ENCODE measurements at places on chromosomes 16 and 17. TPM values are rescaled to one million over a fixed set of nuclear protein-coding genes. Genes with fewer than 3 reads are reported as not detected.

SLC16A6 gene
- 0.33 TPM for total RNA-seq

DNA sequence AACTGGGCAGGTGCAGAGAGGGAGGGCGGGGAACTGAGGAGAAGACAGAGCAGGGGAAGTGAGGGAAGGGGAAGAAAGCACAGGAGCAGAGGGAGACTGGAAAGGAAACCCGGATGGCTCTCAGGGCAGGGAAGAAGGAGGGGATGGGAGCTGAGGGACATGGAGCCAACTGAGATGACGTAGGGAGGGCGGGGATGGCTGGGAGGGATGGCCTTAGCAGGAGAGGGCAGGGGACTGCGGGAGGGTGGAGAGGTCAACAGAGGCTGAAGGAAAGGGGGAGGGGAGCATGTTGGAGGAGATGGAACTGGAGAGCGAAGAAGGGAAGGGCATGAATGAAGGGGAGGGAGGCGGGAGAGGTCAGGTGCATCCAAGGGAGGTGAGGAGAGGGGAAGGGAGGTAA, 81.9 kb downstream of the KCNJ12 start:
- DNase-seq: peak; percentile 88

GINS2 gene
- 52.7 TPM for total RNA-seq

TBC1D3 gene
- not detected for total RNA-seq

- no peak for DNase-seq
Observed at GRCh38 chr16:89360760-89361435, 129.5 kb downstream of the ANKRD11 start.

HBA2 gene
- total RNA-seq: 4.3 TPM

DNA sequence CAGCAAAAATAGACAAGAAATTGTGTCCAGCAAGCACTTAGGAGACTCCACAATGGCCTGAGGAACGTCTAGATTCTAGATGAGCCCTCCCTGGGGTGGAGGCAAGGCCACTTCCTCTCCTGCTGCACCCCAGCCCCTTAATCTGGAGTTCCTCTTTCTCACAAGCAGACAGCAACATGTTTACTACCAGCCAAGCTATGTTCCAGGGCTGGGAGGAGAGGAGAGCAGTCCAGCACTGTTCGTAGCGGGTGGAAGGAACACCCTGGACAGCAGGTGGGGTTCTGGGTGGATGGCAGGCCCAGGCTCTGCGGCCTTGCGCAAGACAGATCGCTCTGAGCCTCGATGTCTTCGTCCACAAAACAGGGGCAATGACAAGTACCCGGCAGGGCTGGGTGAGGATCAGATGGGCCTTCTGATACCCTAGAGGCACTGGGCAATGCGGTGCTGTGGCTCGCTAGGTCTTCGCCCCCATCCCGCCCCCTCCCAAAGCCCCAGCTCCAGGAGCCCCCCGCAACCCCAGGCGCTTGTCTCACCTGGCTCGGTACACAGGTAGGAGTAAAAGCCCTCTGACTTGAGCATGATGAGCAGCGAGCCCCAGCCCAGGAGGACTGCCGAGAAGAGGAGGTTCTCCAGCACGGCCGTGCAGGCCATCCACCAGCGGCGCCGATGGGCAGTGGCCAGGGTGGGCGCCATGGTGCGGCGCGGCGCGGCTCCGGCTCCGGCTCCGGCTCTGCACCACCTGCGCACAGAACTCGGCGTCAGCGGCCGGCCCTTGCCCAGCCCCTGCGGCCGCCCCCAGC, 1.3 kb downstream of the SLC43A2 start:
- peak; percentile 60 for DNase-seq

FBXO31 gene
- 24.2 TPM for total RNA-seq

DUS2 gene
- 26.0 TPM for total RNA-seq

PRAC2 gene
- total RNA-seq: not detected

GRCh38 chr16:80570106-80570478, 29.3 kb downstream of the DYNLRB2 start:
- no peak for DNase-seq

DNA sequence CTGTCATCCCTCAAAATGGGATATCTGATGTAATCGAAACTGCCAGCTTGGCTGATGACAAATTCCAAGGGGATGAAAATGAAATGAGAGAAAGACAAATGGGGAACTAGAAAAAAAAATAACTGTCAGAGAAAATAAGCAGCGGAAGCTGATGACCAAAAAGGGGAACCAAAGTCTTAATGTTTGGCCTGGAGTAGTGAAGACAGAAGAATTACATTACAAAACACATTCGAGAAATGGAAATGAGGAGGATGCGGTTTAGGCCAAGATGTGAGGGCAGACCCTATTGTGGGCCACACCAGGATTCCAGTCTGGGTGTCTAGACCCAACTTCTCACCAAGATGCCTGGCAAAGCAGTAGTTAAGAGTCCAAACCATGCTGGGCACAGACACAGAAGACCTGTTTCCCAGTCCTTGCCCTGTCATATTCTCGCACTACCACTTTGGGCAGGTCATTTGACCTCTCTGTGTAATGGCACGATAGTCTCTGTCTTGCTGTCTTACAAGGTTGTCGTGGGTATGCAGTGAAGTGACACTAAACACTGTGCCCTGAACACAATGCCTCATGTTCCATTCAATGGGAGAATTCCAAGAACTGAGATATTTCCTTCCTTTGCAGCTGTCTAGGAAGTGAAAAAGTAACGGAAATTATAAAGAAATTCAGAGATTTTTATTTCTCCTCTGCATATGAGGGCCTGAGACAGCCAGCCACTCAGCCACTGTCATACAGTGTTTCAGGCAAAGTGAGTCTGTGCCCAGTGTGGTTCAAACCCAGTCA, 12.3 kb upstream of the CCL2 start:
- no peak for DNase-seq

CDYL2 gene
- 5.4 TPM for total RNA-seq

GRCh38 chr17:42774066-42774745, 957 bp downstream of the VPS25 start:
- no peak for DNase-seq

CRYBA1 gene
- total RNA-seq: not detected

- no peak for DNase-seq
Observed at GRCh38 chr16:724188-725040, 1.8 kb downstream of the CCDC78 start.

DNA sequence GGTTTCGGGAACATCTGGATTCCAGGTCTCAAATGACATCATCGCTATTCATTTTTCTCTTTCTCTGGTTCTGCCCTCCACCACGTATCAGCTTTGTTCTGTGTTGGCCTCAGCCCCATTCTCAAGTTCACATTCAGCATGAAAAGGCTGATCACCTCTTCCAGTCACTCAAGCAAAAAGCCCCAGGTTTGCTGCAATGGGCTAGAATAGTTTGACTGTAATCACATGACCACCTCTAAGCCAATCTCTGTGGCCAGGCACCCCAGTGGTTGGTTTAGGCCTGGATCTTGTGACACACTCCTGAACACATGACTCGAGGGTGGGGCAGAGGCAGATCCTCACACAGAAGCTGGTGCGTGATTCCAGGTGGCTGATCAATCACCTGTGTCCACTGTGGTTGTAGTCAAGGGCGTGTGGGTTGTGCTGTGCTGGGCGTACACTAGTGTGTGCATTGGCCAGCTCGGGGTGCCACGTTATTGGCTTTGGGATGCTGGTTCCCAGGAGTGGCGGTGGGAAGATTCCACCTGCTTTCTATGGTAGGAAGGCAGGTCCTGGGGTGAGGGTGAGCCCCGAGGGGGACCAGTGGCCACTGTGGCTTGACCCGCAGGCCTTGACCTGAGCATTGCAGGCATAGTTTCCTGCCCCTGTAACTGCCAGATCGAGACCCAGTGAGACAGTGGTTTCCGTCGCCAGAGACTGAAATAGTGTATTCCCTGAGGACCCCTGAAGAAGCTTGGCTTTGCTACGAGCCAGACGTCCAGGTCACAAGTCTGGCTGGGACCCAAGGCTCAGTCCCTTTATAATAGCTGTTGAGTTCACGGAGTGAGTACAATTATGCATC, 12.0 kb downstream of the EEF2K start:
- peak; percentile 59 for DNase-seq

TAC4 gene
- total RNA-seq: not detected

- no peak for DNase-seq
Observed at GRCh38 chr16:83023640-83024039, 396.9 kb downstream of the CDH13 start.

TMC5 gene
- total RNA-seq: 2.3 TPM

Data from H9 (cell line).